ENCODE measurements at places on chromosomes 11 and 22.

- DNase-seq = no peak
These were observed 924.9 kb downstream of the TBC1D22A start for GRCh38 chr22:47687346-47687655.

DNA sequence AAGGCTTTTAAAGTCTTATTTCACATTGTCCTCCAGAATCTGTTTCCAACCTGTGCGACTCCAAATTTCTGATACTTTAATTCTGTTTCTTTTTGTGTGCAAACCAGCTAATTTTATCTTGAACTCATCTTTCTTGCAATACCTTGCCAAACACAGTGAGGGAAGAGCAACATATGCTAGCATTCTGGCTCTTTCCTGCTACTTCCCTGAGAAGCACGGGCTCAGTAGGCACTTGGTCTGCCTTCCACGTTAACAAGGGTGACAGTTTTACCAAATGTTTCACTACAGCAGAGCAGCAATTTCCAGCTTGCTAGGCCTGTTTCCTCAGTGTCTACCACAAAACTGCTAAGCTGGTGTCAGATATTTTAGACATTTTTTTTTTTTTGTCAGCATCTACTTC is 405.8 kb downstream of the NTM start:
- DNase-seq = no peak

DNA sequence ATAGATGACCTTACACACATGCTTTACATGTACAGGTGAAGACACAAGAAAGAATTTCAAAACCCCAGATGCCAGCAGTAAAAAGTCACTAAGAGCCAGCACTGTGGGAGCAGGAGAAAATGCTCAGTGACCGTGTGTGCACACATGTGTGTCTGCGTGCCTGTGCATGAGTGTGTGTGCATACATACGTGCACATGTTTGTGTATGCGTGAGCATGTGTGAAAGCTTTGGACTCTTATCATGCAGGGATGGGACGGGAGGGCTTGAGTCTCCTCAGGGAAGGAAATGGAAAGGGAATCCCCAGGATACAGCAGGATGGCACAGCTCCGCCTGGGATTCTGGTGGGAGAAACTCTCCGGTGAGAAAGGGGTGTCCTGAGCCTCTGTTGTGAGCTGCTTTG is 121.5 kb upstream of the B3GAT1 start:
- DNase-seq = no peak

- no peak for DNase-seq
These were observed 80.1 kb downstream of the INSC start for GRCh38 chr11:15194671-15195415.

- DNase-seq = no peak
These were observed 8.4 kb downstream of the BLID start for GRCh38 chr11:122107566-122107965.

All from MCF 10A (cell line).